Stimulated activated CD8-positive, alpha-beta memory T cell treated with anti-CD3 and anti-CD28 coated beads, Interleukin-4, amount 100 ng/mL, for 24 hours (primary cell): ENCODE measurements at places on chromosomes 6 and 20.

- DNase-seq = no peak
Observed at GRCh38 chr20:35200267-35200666, 26.2 kb upstream of the MMP24 start.

GRCh38 chr6:170290296-170291128, at the start of gene DLL1:
DLL1 (minus strand) TSS chr6:170291078; CDS start chr6:170290139, 939 bp downstream.
- DNase-seq = no peak

DNA sequence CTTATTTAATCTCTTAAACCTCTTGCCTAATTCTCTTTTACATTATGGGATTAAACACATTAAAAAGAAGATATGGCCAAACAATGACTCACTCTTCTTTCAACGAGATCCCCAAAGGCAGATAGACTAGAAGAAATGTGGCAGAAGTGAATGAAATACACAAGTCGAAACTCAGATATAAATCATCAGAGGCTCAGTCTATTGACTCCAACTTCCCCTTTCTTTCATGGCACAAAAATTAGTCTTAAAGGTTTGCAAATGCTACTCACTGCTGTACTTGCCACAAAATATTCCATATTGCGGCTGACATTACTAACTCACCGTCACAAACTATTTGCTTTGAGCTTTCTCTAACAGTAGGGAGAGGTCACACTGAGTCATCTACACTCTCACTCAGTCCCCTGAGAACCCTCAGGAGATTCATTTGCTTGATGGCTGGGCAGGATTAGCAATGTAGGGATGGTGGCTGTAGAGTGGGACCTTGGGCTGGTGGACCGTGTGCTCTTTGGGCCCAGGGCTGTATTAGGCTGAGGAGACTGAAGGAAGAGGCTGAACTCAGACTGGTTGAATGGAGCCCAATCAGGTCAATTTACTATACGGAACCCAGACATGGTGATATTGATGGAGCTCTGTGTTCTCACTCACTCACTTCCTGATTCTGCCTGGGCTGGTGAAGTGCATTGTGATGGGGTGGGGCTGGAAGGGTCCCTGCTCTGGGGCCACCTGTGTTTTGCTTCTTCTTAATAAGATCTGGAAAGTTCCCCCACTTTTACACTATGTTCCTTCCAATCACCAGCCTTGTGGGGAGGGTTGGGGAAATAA, 42.8 kb upstream of the UBR2 start:
- no peak for DNase-seq

GRCh38 chr6:169859978-169860703, 108.7 kb downstream of the ERMARD start:
- no peak for DNase-seq

DNA sequence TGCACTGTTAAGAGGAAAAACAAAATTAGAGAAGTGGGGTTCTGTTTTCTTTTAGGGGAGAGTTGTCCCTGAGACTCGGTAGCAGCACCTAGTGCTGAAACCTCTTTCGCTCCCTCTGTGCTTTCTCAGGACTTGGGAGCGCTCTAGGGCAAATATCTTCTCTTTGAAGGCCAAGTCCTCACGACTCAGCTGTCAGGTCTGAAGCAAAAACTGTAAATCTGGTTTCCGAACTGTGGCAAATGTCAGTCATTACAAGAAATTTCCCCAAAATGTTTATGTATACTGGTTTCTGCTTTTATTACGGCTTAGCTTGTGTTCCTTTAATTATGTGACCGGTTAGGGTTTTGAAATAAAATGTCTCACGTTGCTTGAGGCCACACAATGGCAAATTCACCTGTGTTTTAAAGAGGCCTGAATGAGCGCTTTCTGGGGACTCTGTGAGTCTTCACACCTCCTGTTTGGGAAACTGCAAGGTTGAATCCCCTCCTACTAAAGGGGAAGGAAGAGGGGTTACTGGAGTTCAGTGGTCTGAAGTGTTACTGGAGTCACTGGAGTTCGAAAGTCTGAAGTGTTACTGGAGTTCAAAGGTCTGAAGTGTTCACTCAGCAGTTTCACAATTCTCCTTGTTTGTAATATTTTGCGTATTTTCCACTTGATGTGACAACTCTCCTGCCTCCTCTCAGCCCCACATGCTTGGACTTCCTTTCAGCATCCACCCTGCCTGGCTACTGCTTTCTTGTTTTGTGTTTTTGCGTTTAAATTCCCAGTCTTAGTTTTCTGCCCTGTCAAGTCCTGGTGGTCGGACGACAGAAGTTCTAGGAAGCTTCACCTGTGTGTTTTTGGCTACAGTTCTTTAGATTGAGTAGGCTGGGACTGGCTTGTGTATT, 1.6 kb downstream of the SMPDL3A start:
- no peak for DNase-seq

DNA sequence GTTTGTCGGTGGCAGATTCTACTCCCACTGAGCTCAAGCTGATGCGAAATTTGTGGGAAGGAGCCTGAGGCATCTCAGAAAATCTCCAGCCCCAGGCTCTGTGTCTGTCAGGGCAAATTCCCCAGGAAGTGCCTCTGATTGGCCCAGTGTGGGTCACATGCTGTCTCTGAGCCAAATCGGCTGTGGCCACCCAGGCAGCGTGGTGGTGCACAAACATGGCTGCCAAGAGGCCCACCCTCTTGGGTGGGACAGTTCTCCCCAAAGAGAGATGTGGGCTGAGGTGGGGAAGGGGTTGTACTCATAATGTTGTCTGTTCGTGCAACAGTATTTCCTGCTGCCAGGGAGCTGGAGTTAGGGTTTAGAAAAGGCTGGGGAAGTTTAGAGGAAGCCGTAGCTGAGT, 130.6 kb downstream of the BMP7 start:
- no peak for DNase-seq

DNA sequence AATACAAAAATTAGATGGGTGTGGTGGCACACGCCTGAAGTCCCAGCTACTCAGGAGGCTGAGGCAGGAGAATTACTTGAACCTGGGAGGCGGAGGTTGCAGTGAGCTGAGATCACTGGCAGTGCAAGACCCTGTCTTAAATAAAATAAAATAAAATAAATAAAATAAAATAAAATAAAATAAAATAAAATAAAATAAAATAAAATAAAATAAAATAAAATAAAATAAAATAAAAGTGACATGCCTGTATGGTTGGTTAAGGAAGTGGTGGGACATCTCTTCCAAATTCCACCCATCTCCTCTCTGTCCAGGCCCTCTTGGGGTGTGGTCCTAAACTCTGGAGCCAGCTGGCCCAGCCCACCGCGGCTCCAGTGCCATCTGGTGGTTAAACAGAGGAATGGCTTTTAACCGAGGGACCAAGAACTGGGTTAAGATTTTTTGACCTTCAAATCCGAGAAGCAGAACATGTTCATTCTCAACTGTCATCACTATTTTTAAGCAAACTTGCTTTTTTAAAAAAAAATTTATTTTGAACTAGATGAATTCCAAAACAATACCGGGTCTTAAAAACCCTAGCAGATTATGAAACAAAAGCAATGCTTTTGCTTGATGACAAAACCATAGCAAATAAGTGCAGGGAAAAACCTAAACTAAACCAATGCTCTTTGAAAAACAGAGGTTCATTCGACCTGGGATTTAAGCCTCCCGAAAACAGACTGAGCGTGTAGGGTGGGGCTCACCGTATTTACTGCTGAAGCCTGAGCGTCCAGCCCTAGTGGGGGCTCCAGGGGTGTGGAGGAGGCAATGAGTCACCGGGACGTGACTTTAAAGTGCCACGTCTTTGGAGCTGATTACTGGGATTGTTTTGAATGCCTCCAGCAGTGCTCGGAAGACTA, 68.8 kb downstream of the CDC5L start:
- DNase-seq = peak; percentile 18

- DNase-seq = no peak
Observed at GRCh38 chr20:49028684-49029083, 17.4 kb upstream of the CSE1L start.

DNA sequence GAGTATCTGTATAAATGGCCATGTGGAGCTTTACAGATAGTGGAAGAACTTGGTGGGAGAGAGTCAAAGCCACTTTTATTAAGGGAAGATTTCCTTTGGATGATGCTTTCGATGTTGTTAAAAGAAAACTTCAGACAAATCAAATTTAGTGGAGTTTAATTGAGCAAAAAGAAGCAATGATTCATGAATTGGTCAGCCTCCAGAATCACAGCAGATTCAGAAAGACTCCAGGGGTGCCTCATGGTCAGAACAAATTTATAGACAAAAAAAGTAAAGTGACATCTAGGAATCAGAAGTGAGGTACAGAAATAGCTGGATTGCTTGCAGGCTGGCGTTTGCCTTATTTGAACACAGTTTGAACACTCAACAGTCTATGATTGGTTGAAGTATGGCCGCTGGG, 5.3 kb upstream of the CGA start:
- DNase-seq = no peak

DNA sequence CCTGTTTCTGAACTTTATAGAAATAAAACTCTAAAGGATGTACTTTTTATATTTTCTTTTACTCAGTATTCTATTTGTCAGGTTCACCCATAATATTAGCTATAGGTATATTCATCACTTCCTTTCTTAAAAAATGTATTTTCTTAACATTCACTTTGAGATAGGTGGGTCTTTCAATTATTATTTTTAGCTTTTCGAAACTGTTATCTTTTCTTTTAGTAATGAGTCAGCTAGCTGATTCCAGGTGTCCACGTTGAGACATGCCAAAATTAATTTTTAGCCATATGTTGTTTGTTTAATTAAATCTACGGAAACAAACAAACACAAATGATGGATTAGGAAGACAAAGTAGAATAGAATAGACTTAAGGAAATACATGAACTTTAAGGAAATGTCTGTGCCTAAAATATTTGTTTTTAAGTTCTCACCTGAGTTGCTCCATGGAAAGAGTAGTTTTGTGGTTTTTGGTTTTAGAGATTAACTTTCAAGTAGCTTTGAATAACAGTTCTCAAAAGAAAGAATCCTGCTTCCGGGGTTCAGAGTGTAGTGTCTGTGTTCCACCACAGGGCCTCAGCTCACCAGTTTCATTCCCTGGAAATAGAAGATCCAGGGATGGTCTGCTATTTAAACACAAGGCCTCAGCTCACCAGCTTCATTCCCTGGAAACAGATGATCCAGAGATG, 435.0 kb downstream of the HAO1 start:
- no peak for DNase-seq

DNA sequence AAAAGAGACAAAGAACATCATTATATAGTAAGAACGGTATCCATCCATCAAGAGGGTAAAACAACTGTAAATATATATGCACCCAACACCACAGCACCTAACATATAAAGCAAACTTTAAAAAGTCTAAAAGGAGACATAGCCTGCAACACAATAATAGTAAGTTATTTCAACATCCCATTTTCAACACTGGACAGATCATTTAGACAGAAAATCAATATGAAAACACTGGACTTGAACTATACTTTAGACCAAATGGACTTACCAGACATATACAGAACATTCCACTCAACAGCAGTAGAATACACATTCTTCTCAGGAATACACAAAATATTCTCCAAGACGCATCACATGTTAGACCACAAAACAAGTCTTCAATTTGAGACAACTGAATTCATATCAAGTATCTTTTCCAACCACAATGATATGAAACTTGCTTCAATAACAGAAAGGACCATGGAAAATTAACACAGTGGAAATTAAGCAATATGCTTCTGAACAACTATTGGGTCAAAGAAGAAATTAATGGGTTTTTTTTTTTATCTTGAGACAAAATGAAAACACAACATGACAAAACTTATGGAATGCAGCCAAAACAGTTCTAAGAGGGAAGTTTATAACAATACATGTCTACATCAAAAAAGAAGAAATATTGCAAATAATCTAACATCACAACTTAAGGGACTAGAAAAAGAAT, 23.9 kb upstream of the ASF1A start:
- no peak for DNase-seq

DNA sequence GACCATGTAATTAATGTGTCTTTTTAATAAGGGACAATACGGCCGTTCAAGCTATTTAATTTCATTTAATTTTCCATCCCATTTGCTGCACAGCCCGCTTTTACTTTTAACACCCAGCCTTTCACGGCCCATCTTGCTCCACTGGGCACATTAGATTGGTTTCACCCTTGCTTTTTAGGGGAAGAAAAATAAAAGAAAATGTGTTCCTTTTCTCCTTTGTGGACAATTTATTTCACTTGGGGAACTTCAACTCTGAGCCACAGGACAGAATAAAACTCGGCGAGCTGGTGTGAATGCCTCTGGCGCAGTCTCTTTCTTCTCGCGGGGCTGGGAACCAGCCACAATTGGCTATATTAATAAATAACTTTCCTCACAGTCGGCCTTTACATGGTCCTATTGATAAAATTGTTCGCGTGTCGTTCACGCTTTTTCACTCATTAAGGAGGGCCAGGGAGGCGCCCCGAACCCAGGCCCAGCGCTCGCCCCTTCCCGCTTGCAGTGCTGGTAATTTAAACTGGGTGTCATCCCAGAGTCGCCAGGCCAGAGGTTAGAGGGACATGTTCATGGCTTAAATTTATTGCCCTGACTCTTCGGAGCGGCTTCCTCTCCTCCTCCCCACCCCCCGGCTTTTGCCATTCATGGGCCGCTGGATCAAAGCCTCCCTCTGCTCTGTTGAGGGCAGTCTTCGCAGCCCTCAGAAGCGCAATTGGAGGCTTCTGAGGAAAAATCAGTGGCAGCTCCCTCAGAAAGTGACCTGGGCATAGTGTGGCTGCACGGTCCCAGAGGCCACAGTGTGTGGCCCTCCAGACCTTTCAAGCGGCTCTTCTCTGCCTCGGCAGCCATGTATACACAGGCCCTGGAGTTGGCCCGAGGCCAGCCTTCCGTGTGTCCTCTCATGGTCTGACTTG, 2.2 kb upstream of the PRDM13 start:
- DNase-seq = no peak

DNA sequence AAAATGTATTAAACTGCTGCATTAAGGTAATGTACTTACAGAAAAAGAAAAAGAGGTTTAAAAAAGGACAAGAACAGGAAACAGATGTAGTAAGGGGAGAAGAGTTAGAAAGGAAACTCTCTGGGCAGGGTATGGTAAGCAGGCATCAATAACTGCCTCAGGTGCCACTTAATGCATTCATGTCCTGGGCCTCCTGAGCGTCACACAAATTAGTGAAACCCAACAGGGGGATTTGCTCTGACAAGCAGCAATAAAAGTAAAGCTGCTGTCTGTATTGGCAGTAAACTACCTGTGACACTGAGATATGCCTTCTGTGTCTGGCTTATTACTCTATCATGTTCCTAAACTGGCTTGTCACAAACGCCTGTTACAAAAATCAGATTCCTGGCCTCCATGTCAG, 1.5 kb upstream of the EFHC1 start:
- no peak for DNase-seq
